Breast epithelium (tissue), 4 donors: ENCODE measurements at places on chromosomes 1 and 21. TPM values are rescaled to one million over a fixed set of nuclear protein-coding genes. Genes with fewer than 3 reads are reported as not detected.

- DNase-seq, result no peak
These were observed 1.7 kb upstream of the ECE1 start for GRCh38 chr1:21291964-21292363.

DNA sequence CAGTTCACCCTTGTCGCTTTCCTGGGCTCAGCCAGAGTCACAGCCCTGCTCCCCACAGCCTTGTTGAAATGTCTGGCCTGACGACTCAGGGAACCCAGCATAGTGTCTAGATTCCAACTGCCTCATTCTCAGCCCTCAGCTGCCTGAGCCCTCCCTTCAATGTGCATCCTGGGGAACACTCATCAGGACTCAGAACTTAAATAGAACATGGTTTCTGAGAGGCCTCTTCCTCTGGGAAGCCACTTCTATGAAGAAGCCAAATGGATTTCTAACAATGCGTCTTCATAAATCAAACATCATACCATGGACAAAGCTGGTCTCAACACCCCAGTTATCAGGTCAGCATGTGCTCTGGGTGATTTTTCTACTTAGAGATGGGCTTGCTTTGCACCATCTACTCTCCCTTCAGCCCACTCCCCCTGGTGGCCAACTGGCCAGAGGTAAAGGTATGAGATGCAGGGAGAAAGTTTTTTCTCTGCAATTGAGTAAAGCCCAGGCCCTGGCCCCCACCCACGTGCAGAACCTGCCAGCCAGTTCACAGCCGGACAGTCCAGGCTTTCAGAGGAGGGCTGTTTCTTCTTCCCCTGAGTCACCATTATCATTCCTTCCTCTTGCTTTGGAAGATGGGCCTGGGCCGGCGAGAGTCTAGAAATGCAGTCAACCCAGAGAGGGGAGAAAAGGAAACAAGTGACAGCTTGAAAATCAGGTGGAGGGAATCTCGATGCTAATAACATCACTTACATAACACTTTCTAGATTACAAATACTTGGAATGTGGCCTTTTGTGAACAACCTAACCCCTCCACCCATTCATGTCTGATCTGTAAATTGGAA, 32.1 kb downstream of the CD244 start:
- DNase-seq, result no peak

- no peak for DNase-seq
These were observed 6.4 kb downstream of the FNDC7 start for GRCh38 chr1:108718927-108719655.

DNA sequence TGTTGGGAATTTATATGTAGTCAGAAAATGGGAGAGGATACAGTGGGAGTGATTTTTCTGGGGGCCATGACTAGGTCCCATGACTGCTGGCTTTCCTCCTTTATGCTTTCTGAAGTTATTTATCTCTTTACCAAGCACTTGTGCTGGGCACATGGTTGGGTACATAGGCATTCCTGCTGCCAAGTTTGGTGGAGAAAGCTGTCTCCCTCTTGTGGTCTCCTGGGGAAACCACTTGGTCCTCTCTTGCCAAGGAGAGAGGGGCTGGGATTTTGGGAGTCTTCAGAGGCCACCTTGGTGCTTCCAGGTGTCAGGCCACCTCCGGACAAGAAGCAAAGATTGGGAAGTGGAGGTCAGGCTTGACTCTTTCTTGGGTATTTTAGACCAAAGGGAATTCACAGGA, 120.2 kb upstream of the KCNE2 start:
- DNase-seq, result no peak

- no peak for DNase-seq
These were observed 337.6 kb downstream of the AGBL4 start for GRCh38 chr1:49686107-49686506.

GRCh38 chr1:156655904-156656516, 14.1 kb downstream of the BCAN start:
- DNase-seq, result no peak

DNA sequence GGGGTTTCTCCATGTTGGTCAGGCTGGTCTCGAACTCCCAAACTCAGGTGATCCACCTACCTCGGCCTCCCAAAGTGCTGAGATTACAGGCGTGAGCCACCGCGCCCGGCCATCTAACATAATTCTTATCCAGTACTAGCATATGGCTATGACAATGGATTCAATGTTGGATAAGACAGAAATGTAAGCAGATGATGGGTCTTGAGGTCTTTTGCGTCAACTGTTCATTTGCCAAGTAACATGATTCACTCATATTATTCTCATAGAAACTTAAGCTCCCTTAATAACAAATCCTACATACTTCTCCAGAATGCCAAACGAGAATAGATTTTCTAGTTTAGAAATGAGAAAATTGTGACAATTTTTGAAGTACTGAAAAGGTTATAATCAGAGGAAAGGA, 170.3 kb downstream of the RGS7 start:
- DNase-seq, result no peak

- no peak for DNase-seq
These were observed 348.9 kb downstream of the MATN1 start for GRCh38 chr1:30374400-30375070.

- no peak for DNase-seq
These were observed 15.2 kb downstream of the GIPC2 start for GRCh38 chr1:78060857-78061563.

DNA sequence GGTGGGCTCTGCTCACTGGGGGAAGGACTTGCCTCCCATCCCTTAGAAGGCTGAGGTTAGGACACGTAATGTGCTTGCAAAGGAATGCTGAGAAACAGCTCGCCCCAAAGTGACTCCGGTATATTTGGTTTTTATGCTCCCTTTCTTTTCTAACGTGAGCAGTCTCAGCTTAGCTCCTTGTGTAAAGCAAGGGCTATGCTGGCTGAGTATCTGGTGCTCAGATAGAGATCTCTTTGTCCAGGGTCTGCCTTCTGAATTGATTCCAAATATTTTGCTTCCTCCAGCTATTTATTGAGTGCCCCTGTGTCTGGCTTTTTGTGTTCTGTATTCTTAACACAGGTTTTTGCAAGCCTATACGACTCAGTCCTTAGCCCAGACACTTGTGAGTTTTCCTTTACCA, 94.5 kb upstream of the ARTN start:
- no peak for DNase-seq

- no peak for DNase-seq
These were observed 8.1 kb upstream of the PSRC1 start for GRCh38 chr1:109290998-109291397.

DNA sequence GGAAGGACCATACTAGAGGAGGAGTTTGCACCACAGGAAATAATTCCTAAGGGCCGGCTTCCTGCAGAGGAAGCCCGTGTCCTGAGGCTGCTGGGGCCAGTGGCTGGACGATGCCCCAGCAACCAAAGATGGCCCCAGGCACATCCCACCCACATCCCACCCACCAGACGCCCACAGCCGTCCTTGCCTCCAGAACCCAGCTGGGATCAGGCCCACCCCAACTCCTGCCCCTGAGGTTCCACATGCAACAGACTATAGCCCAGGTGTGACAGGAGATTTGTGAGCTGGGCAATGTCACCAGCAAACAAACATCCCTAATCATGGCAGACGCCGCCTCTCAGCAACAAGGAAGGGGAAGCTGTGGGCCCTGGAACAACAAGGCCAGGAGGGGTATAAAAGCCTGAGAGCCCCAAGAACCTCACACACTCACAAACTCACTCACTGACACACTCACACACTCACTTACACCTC, at the start of gene KRTAP10-9:
KRTAP10-9 (plus strand) TSS at position 421 of the 471 bp plus-strand sequence. CDS start 79 bp downstream, outside the sequence.
- no peak for DNase-seq

GRCh38 chr1:226424221-226425003, 16.5 kb upstream of the PARP1 start:
- no peak for DNase-seq

DNA sequence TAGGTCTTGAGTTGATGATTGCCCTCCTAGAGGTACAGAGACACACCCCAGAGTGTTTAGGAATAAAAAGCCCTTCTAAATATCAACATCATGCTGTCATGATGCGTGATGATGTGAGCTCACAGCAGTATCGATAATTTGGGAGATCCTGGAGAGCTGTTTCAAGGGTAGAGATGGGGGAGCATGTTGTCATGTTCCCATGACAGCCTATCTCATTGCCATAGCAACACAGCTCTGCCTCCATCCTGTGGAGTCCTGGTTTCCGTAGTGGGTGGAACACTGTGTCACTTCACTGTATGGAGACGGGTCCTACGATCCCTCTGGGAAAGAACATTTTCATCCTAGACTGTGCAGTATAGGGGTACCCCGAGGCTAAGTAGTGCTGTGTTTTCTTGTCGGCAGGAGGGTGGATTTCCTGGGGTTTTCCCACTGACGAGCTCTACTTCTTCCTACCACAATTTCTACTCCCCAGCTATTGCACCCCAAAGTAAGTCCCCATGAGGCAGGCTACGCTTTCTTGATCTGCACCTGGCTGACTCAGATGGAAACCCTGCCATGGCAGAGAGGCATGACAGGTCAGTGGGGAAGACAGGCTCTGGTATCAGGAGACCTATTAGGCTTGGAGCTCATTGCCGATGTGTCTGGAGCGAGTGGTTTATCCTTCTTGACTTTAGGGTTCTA, 7.2 kb downstream of the KISS1 start:
- DNase-seq, result no peak

DNA sequence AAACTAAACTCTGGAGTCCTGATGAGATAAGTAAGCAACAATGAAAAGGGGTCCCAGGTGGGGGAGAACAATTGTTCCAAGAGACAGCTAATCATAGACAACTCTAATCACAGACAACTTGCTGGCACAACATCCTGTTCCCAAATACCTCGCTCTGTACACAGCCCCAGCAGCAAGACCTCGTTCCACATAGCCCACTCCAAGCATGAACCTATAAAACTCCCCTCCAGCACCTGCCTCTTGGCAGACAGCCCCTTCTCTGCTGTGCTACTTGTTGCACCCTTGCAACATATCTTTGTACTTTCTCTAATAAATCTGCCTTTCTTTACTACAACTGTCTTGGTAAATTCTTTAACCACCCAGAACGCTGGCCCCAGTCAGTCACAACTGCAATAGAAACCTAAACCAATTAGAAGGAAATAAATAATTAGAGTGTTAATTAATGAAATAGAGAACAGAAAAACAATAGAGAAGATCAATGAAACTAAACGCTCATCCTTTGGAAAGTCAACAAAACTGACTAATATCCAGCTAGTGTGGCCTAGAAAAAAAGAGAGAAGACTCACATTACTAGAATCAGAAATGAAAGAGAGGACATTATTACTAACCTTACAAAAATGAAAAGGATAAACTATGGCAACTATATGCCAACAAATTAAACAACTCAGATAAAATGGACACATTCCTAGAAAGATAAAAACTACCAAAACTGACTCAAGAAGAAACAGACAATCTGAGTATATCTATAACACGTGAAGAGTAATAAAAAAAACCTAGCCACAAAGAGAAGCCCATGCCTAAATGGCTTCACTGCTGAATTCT, 36.1 kb downstream of the LRRC40 start:
- no peak for DNase-seq

DNA sequence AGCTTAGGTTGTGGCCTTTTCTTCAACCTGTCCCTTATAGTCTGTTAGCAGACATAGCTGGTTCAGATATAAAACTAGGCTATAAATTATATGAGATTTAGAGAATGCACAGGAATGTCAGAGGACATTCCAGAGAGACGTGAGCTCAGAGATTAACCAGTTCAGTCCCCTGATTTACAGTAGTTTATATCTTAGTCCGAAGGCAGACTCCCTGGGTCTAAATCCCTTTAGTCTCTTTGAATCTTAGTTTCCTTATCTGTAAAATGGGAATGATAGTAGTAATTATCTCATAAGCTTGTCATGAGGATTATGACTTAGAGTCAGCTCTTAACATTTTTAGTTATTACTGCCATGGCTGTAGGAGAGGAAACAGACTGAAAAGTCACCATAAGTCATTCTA, 45.5 kb upstream of the PLXNA2 start:
- no peak for DNase-seq

DNA sequence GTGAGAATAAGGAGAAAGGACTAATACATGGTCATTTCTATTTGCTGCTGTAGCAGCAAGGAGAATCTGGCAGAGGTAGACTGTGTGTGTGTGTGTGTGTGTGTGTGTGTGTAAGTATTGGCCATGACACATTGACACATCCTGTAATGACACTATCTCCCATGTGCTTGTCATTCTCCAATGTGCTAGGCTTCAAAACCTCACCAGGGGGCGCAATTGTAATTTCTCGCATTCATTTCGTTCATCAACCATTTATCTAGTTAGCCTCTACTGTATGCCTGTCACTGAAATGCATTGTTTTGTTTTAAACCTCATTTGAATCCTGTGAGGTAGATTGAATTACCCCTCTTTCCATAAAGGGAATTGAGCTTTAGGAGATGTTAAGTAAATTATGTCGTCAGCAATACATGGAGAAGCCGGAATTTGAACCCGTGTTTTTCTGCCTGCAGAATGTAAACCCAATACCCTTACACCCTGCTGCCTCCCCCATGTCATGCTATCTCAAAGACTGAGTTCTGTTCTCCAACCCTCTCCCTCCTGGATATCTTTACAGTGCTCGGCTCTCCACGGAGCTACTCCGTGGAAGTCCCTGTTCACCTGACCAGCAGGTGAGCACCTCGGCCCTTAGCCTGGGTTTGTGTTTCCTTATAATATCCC, 100.8 kb downstream of the UCK2 start:
- no peak for DNase-seq

Gene ERG
- 14.0 TPM for total RNA-seq

Gene ILDR2
- total RNA-seq, result not detected

Gene SPATA46
- not detected for total RNA-seq

Gene RHCE
- 0.66 TPM for total RNA-seq

Gene WNT3A
- not detected for total RNA-seq

Gene LRRC7
- not detected for total RNA-seq

Gene TSPAN2
- total RNA-seq, result 9.7 TPM
